HFFc6 (cell line): ENCODE measurements at places on chromosomes 11 and 22. TPM values are rescaled to one million over a fixed set of nuclear protein-coding genes. Genes with fewer than 3 reads are reported as not detected.

- H3K36me3 ChIP-seq, result no peaks in the 10 kb centered on the region
- no peak overlapping the region for H3K27ac ChIP-seq
- peaks cover 20% of the 10 kb centered on the region for H3K4me1 ChIP-seq
- DNase-seq, result no peak
Observed at GRCh38 chr11:64745521-64746328, 1.8 kb upstream of the RASGRP2 start.

- peaks cover 71% of the 10 kb centered on the region for H3K4me1 ChIP-seq
- H3K36me3 ChIP-seq, result 0 out of 2 replicates have a peak, but pooled peaks cover 4% of the 10 kb centered on the region
- H3K27me3 ChIP-seq, result no peaks in the 10 kb centered on the region; the same call in 1 of the 2 replicates
- DNase-seq, result peak; percentile 65
Observed at GRCh38 chr11:48064306-48064705, 83.9 kb downstream of the PTPRJ start.

The YWHAH gene
- 140 and 190 TPM in 2 replicates for total RNA-seq

The PGR gene
- total RNA-seq, result not detected in 3 replicates

The PGA5 gene
- total RNA-seq, result not detected in 3 replicates

DNA sequence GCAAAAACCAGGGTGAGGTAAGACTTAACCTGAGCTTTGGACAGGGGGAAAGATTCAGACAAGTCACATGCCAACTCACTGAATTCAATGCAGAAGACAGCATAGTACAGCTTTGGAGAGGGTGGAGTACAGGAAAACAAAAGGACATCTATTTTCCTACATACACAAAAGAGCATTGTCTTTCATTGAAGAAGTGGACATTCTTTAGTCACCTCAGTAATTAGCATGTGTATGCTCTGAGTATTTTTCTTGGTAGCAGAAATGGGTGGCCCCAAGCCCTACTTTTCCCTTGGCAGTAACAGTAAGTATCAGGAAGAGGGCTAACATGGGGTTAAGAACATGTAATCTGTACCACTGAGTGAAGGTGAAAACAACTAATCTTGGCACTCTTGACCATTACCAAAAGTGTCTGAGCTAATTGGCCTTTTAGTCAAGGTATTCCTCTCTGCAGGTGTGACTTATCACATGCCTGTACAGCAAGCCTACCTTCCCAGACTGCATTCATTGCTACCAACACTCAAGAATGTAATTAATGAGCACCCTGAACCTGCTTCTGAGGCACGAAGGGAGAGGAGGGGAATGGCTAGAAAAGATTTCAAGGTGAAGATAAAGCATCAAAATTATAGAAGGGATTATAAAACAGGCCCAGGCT, 33.9 kb downstream of the SYTL2 start:
- peaks cover 40% of the 10 kb centered on the region for H3K4me1 ChIP-seq
- H3K4me3 ChIP-seq, result no peak overlapping the region
- no peak for DNase-seq
- H3K36me3 ChIP-seq, result no peaks in the 10 kb centered on the region
- H3K27ac ChIP-seq, result no peak overlapping the region

DNA sequence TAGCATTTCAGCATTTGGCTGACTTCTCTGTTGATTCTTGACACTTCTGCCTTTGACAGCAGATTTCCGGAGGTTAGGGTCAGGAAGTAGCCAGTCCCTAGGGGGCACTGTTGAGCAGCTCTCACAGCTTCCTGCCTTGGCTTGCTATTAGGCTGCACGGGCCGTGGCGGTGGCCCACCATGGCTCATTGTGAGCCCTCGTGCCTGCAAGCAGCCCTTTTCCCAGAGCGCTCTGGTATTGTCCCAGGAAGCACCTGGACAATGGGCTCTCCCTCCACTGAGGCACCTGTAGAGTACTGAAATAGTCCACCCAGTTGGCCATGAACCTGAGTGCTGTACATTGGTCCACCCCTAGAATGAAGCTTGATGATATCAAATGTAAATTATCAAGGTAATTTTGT, 100.2 kb upstream of the GAL start:
- H3K27me3 ChIP-seq, result peaks cover 2% of the 10 kb centered on the region
- DNase-seq, result no peak
- H3K36me3 ChIP-seq, result peaks cover 42% of the 10 kb centered on the region
- no peak overlapping the region; the same call in 1 of the 2 replicates for H3K27ac ChIP-seq
- H3K4me1 ChIP-seq, result peaks cover 48% of the 10 kb centered on the region
- no peak overlapping the region for H3K4me3 ChIP-seq

DNA sequence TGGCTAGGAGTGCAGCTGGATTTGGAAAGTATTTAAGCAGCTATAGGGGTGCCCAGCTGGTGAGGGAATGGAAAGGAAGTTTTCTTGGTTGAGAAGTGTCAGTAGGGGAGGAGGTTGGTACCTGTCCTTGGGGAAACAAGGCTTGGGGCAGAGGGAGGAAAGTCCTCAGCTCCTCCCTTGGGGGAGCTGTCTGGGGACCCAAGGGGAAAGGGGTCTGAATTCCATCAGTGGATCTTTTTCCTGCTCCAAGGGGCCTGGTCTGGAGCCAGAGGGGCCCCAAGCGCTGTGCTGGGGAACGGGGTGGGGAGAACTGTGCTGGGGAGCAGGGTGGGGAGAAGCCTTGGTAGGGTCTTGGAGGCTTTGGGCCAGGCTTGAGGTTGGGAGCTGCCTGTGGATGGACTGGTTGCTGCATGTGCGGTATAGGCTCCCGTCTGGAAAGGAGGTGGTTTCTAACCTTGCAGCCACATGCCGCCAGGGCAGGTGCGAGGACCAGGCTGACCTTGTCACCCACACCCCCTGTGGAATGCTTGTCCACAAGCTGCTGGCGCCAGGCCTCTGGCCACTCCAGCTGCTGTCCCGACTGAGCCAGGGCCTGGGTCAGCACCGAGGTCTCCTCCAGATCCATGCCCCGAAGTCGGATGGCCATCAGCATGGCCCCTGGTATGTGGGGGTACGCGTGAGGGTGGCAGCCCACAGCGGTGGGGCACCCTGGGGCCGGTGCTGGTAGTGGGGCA, 963 bp downstream of the TYMP start:
- no peak overlapping the region for H3K4me3 ChIP-seq
- H3K36me3 ChIP-seq, result peaks cover 7% of the 10 kb centered on the region
- no peak for DNase-seq
- H3K27ac ChIP-seq, result no peak overlapping the region
- peaks cover 19% of the 10 kb centered on the region for H3K4me1 ChIP-seq

DNA sequence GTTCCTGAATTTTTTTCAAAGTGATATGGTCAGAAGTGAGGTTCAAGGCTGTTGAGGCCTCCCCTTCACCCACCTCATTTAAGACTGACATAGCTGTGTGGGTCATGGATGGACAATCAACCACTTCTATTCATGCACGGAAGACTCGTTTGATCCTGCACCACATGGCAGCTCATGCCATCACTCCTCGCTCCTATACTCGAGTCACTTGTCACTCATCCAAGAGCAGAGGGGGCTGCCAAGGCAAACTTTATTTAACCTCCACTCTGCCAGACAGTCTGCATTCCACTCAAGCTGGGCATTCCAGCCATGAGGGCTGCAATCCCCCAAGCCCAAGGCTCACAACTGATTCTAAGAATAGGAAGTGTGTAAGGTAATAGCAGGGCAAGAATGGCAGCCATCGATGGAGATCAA, 34.1 kb downstream of the SNX19 start:
- peaks cover 42% of the 10 kb centered on the region for H3K36me3 ChIP-seq
- no peak overlapping the region for H3K27ac ChIP-seq
- H3K4me1 ChIP-seq, result peaks cover 11% of the 10 kb centered on the region; the same call in 1 of the 2 replicates
- no peak for DNase-seq
- H3K4me3 ChIP-seq, result no peak overlapping the region

DNA sequence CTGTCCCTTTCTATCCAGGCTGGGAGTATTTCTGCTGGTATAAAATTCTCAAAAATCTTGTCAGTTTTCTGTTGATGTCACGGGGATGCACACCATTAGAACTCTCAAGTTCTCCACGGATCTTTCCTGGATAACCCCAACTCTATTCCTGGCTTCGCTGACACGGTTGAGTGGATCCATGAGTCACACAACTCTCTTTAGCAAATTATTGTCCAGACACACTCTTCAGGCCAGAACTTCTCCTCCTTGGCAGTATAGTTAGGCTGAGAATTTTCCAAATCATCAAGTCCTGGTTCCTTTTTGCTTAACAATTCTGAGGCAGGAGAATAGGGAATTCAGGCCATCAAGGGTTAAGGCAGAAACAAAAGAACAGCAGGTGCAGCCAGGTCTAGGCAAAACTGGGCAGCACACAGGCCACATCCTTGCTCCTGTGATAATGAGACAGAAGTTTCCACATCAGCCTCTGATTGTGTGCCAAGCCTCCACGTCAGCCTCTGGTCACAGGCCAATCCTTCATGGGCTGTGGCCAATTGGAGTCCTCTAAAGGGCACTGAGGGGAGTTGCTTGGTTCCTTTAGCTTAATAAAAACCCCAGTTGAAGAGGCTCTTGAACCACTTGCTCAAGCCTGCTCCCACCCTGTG, 5.7 kb upstream of the ACAT1 start:
- no peaks in the 10 kb centered on the region for H3K36me3 ChIP-seq
- DNase-seq, result peak; percentile 86
- H3K27ac ChIP-seq, result peak overlapping the region; percentile 92
- peaks cover 41% of the 10 kb centered on the region for H3K4me1 ChIP-seq
- no peaks in the 10 kb centered on the region for H3K27me3 ChIP-seq

DNA sequence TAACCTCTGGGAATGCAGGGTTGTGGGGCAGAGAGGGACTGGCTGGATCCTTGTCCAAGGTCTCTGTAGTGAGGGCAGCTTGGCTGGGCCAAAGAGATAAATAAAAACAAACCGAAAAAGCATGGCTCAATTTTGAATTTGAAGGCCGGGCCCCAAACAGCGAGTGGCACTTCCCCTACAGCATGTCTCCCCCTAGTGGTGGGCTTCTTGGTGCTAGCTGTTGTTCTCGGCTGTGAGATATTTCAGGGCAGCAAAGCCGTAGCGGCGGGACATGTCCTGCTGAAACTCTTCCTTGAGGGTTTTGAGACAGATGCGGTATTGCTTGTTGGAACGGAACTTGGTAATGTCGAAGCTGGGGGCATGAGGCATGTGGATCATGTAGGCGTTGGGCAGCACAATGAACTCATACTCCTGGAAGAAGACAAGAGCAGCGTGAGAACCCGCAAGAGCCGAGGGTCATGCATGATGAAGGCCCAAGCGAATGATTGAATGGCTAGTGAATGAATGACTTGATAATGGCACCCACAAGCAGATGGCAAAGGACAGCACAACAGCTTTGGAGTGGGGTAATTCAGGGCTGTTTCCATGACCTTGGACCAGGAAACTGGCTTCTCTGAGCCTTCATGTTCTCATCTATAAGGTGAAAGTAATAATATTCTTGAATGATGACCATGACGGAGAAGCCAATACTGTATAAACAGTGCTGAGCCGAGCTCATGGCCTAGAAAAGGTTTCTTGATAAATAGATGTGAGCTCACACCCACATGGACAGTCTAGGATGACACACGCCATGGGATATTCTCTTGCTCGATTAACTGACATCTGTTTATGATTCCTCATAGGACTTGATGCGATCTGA, 216.3 kb upstream of the SYN3 start:
- no peaks in the 10 kb centered on the region for H3K27me3 ChIP-seq
- peaks cover 19% of the 10 kb centered on the region for H3K36me3 ChIP-seq
- H3K4me3 ChIP-seq, result no peak overlapping the region

GRCh38 chr11:31986201-31986889, 104.5 kb upstream of the RCN1 start:
- no peak overlapping the region for H3K4me3 ChIP-seq
- no peaks in the 10 kb centered on the region; the same call in none of the 2 replicates for H3K4me1 ChIP-seq
- H3K36me3 ChIP-seq, result no peaks in the 10 kb centered on the region
- H3K27me3 ChIP-seq, result peaks cover 33% of the 10 kb centered on the region

GRCh38 chr11:108926841-108927577, 262.1 kb downstream of the DDX10 start:
- no peak for DNase-seq
- H3K36me3 ChIP-seq, result peaks cover 17% of the 10 kb centered on the region
- peaks cover 76% of the 10 kb centered on the region for H3K4me1 ChIP-seq

DNA sequence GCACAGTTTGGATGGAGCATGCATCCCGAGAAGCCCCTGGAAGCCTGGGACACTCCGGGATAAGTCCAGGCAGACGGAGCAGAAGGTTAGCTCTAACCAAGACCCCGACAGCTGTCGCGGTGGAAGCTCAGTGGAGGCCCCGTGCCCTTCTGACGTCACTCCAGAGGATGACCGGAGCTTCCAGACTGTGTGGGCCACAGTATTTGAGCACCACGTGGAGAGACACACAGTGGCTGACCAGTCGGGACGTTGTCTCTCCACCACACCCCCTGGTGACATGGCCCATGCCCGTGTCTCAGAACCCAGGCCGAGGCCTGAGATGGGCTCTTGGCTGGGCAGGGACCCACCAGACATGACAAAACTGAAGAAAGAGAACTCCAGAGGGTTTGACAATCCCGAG, 86.3 kb downstream of the KIAA1671 start:
- H3K4me1 ChIP-seq, result no peaks in the 10 kb centered on the region
- H3K36me3 ChIP-seq, result peaks cover 14% of the 10 kb centered on the region; the same call in 1 of the 2 replicates
- H3K27me3 ChIP-seq, result no peaks in the 10 kb centered on the region; the same call in 1 of the 2 replicates
- no peak for DNase-seq

The TEX12 gene
- total RNA-seq, result not detected in 3 replicates

The B3GAT1 gene
- not detected in 3 replicates for total RNA-seq

GRCh38 chr11:72741849-72742512, 10.2 kb downstream of the ARAP1 start:
- H3K36me3 ChIP-seq, result no peaks in the 10 kb centered on the region
- no peak overlapping the region for H3K4me3 ChIP-seq
- no peak for DNase-seq
- no peaks in the 10 kb centered on the region; the same call in none of the 2 replicates for H3K27me3 ChIP-seq
- no peak overlapping the region; the same call in 1 of the 2 replicates for H3K27ac ChIP-seq
- H3K4me1 ChIP-seq, result peaks cover 59% of the 10 kb centered on the region

The NAALADL1 gene
- total RNA-seq, result not detected in 3 replicates

GRCh38 chr11:105673089-105673488, 63.2 kb downstream of the GRIA4 start:
- no peak for DNase-seq
- no peaks in the 10 kb centered on the region for H3K27me3 ChIP-seq
- no peaks in the 10 kb centered on the region for H3K4me1 ChIP-seq
- no peaks in the 10 kb centered on the region for H3K36me3 ChIP-seq
- H3K27ac ChIP-seq, result no peak overlapping the region

- no peaks in the 10 kb centered on the region for H3K36me3 ChIP-seq
- H3K27me3 ChIP-seq, result no peaks in the 10 kb centered on the region
- H3K27ac ChIP-seq, result no peak overlapping the region
- DNase-seq, result no peak
- H3K4me3 ChIP-seq, result no peak overlapping the region
- H3K4me1 ChIP-seq, result no peaks in the 10 kb centered on the region
Observed at GRCh38 chr11:15976433-15977045, 379.8 kb downstream of the SOX6 start.

The PACSIN3 gene
- total RNA-seq, result 12.4 and 30.9 TPM in 2 replicates

- peaks cover 5% of the 10 kb centered on the region; the same call in 1 of the 2 replicates for H3K27me3 ChIP-seq
- no peaks in the 10 kb centered on the region for H3K4me1 ChIP-seq
- no peak for DNase-seq
- no peaks in the 10 kb centered on the region for H3K36me3 ChIP-seq
- H3K4me3 ChIP-seq, result no peak overlapping the region
Observed at GRCh38 chr11:107830915-107831540, 27.6 kb downstream of the SLC35F2 start.

DNA sequence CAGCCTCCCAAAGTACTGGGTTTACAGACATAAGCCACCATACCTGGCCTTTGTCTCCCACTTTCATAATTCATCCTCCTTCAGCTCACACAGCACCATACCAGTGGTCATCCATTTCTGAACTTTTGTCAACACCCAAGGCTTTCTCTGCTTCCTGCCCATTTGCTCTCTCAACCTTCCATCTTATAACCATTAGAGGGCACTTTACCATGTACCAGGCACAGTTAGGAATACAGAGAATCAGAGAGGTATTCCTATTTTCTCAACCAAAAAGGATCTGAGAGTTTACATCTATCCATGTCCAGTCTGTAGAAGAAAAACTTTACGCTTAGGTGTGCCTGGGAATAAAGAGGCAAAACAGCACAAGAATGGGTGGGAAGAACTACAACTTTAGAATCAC, 397.6 kb downstream of the BUD13 start:
- H3K27me3 ChIP-seq, result no peaks in the 10 kb centered on the region; the same call in 1 of the 2 replicates
- no peak overlapping the region for H3K27ac ChIP-seq
- no peaks in the 10 kb centered on the region for H3K4me1 ChIP-seq
- no peak overlapping the region for H3K4me3 ChIP-seq
- H3K36me3 ChIP-seq, result peaks cover 5% of the 10 kb centered on the region; the same call in 1 of the 2 replicates
